ENCODE measurements at places on chromosomes 3 and 15.

GRCh38 chr15:66877477-66878271 lies 175.6 kb downstream of the SMAD6 start:
- peak; percentile 12 for DNase-seq

- DNase-seq: no peak
Measured at GRCh38 chr15:63045465-63045840, 2.9 kb downstream of the TPM1 start.

DNA sequence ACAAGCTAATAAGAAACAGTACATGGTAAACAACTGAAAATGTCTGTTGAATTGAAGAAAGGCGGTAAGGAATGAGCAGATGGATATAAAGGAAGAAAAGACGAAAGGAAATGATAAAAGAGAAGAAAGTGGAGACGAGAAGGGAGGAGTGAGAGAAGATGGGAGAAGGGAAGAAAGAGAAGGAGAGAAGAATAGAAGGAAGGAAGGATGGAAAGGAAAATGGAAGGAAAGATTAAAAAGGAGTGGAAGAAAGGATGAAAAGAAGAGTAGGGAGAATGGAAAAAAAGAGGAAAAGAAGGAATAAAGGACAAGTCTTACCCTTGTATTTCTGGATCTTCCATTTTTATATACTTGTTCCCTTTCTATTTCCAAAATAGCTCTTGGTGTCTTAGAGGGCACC lies 17.7 kb downstream of the CPNE4 start:
- no peak for DNase-seq

- no peak for DNase-seq
Measured at GRCh38 chr3:54720604-54721003, 207.3 kb downstream of the LRTM1 start.

All from fibroblast of pulmonary artery (primary cell).